ENCODE measurements at places on chromosomes 12 and 14. TPM values are rescaled to one million over a fixed set of nuclear protein-coding genes. Genes with fewer than 3 reads are reported as not detected.

Gene KTN1
- polyA plus RNA-seq: 4.8 TPM

Gene TAS2R20
- polyA plus RNA-seq: not detected

DNA sequence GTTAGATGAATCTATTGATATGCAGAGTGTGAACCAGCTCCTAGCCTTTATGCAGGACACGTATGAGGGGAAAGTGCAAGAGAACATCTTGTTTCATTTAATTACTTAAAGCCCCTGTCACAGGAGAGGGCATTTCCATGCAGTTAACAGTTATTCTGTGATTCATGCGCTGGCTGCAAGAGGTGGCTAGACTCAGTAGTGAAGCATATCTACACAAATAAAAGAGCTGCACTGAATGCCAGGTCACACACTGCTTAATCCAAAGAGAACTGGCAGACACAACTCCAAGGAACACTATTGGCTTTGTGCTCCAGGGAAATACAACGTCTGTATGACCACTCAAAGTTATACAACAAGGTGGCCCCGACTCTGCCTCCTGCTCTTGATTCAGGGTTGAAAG, 394.1 kb downstream of the C12orf75 start:
- DNase-seq: no peak

Gene LRP1
- not detected for polyA plus RNA-seq

Gene KRT71
- polyA plus RNA-seq: not detected

Gene PXMP2
- polyA plus RNA-seq: 12.5 TPM

DNA sequence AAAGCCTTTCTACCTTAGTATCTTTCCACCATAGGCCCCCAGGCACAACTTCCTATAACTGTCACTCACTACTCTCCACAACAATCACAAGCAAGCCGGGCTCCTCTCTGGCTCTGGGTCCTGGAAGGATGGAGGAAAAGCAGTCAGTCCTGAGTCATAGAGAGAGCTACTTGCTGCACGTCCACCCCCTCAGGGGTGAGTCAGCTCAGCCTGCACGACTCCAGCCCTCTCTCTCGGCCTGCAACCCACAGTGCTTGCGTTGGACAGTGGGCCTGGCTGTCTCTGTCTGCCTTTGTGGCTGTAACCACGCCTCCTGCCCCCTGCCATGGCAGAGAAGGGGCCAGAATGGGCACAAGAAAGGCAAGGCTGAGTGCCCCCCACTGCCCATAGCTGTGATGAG, 154.1 kb upstream of the FKBP4 start:
- no peak for DNase-seq

Gene RNF34
- 73.9 TPM for polyA plus RNA-seq

Gene PRKAB1
- polyA plus RNA-seq: 48.5 TPM

DNA sequence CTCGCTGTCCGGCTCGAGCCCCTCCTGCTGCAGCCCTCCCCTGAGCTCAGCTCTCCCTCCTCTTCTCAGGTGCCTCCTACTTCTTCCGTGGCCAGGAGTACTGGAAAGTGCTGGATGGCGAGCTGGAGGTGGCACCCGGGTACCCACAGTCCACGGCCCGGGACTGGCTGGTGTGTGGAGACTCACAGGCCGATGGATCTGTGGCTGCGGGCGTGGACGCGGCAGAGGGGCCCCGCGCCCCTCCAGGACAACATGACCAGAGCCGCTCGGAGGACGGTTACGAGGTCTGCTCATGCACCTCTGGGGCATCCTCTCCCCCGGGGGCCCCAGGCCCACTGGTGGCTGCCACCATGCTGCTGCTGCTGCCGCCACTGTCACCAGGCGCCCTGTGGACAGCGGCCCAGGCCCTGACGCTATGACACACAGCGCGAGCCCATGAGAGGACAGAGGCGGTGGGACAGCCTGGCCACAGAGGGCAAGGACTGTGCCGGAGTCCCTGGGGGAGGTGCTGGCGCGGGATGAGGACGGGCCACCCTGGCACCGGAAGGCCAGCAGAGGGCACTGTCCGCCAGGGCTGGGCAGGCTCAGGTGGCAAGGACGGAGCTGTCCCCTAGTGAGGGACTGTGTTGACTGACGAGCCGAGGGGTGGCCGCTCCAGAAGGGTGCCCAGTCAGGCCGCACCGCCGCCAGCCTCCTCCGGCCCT, 22.8 kb downstream of the MMP17 start:
- DNase-seq: no peak

DNA sequence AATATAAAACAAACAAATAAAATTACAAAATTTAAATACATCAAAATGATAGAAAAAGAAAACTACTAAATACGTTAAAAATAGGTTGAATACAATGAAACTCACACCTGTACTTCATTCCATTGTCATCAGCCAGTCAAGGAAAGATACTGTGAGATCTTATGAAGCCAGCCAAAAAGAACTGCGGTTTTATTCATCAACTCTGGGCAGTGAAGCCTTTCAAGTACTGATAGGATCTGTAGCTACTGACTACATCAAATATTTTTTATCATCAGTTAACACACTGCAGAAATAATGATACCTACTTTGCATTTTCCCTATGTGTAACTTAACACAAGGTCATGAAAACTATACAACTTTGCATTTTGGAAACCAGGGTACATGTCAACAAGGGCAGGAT, 46.3 kb upstream of the FAR2 start:
- DNase-seq: no peak

DNA sequence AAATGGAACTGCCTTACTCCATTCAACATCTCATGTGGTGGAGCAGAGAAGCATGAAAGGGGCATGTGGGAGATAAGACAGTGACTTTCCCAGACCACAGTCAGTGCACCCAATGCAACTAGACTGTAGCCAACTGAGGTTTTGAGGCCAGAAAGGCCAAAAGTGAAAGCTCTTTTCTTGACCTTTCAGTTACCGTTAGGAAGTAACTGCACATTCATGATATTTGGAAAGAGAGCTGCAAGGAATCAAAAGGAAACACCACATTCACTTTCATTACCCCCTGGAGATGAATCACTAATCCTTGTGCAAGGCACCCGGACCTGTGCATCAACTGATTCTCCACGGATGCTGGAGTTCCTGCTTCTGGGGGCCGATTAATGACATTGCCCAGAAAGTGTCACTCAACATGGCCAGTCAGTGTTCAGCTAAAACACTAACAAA, 72.9 kb upstream of the ELK3 start:
- peak; percentile 43 for DNase-seq

- DNase-seq: no peak
Measured at GRCh38 chr14:21048638-21049037, 6.5 kb downstream of the RNASE7 start.

GRCh38 chr12:8709124-8709830, 11.5 kb downstream of the RIMKLB start:
- no peak for DNase-seq

DNA sequence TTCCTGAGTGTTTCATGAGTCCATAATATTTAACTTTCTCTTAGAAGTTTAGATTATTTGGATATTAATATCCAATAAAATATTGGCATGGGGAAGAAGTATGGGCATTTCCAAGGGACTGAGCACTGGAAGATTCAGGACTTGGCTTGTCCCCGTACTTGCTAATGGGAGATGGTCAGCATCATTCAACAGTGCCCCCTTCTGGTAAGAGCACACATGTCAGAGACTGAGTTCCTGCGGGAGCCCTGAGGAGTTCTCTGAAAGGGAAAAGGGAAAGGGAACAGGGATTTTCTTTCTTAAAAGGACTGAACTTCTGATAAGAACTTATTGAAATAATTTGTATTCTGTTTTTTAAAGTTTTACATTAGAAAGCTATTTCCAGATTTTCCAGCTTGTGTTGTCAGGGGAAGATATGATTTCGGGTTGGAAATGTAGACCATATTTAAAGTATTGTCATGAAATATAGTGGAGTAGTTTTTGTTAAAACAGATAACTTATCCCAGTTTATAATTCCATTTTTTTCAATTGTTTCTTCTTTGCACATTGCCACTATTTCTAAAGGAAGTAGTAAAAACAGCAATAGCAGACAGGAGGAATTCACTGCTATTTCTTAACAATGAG, 59.8 kb upstream of the C12orf71 start:
- DNase-seq: peak; percentile 40

GRCh38 chr14:103867020-103867419, 19.6 kb upstream of the PPP1R13B start:
- no peak for DNase-seq

- no peak for DNase-seq
Measured at GRCh38 chr12:57612711-57613426, 1.6 kb downstream of the ARHGEF25 start.

Gene PIANP
- not detected for polyA plus RNA-seq

DNA sequence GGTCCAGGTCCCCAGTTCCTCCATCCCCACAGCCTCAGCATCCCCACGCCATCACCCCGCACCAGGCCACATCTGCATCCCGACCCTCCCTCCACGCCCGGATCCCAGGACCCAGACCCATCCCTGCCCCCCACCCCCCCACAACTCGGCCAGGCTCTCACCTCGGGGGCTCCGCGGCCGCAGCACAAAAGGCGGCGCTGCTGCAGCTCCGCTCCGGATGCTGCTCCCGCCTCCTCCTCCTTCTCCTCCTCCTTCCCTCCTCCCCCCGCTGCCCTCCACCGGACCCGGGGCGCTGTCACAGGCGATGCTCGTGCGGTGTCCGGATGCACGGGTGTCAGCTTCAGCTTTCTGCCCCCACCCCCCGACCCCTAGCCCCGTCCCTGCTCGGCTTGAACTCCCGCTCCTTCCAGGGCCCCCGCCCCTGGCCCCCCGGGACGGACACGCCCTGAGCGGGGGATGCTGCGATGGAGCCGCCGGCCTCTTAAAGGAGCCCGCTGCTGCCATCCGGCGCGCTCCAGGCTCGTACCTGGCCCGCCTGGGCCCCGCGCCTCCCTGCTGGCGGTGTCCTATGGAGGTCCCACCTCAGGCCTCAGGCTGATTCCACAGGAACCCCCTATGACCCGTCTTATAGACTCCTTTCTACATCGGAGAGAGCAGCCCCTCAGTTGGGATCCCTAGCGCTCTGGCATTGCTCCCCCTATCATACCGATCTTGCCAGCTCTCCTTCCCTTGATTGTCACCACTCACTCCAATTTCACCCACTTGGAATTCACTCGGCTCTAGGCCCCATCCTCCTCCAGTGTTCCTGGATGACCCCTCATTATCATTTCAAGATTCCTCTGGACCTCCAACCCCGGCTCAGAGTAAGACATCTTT, at the start of gene MAP3K12:
Gene MAP3K12, minus strand, starts transcription at position 193 of the 876 bp plus-strand sequence. CDS start 12,067 bp downstream, outside the sequence.
- DNase-seq: peak; percentile 57

Gene LRR1
- polyA plus RNA-seq: 12.5 TPM

DNA sequence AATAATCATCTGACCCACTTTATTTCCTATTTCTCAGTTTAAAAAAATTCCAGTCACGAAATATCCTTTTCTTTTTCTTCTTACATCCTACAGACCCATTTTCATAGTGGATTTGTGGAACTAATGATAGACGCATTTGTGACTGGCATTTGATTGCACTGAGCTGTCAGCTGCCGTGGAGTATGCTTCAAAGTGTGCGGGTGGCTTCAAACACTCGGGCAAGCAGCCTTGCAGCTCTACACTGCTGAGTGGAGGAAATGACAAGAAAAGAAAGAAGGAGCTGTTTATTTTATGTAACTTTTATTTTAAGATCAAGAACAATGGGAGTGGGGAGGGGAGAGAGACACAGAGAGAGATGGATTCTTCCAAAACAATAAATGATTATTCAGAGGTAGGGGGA, 112.8 kb upstream of the NAP1L1 start:
- DNase-seq: no peak

DNA sequence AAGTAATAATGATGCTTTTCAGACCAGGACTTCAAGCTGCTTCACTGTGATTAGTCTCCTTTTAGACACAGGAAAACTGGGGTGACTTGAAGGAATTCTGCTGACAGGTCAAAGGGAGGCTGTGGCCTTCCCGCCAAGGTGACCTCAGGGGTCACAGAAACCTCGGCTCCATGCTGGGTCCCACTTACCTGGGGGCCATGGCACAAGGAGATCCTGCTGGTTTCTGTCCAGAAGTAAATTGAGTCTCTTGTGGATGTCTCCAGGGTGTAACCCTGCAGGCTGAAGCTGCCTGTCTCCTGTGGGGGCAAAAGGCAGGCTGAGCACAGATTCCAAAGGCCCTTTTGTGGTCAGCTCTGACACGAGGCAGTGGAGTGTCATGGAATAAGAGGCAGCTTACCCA, 138.7 kb upstream of the MED13L start:
- DNase-seq: no peak

Gene PDZRN4
- polyA plus RNA-seq: not detected

DNA sequence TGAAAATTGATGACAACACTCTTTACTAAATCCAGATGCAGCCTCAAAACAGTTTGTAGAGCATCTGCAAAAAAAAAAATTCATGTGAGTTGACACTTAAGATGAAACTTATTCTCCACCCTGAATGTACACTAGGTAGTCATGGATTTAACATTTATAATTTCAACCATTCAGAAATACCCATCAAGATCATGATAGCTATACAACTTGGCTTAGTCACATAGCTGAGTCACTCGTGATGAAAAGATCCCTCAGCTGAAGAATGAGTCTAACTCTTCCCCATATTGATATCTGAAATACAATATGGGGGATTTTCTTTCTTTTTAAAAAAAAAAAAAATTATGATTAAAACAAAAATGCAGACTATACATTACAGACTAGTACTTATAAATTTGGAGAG, 104.8 kb upstream of the PLEKHG7 start:
- no peak for DNase-seq

DNA sequence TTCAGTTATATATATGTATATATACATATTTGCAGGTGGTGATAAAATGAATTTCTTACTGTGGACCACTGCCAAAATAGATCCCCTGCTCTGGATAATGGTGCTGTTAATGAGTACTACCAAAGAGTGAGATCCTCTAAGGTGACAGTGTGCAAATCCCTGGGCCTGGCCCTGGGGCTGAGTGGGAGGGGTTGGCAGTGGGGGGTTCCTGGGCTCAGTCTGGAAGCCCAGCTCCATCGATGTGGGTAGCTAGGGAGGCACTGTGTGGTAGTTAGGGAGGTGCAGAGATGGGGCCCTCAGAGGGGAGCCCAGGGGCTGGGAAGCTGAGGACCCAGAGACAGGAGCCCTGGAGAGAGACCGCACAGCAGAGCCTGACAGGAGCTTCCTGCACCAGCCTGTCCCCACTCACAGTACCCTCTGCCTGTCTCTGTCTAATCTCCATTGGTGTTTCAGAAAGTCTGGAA, 9.1 kb downstream of the KRT8 start:
- DNase-seq: no peak

- no peak for DNase-seq
Measured at GRCh38 chr12:107369006-107369405, 275.7 kb upstream of the CRY1 start.

- no peak for DNase-seq
Measured at GRCh38 chr12:96897421-96897820, 9.6 kb upstream of the NEDD1 start.

All from immature natural killer cell (primary cell).